Thyroid gland (tissue), 4 donors: ENCODE measurements at places on chromosomes 4 and X. TPM values are rescaled to one million over a fixed set of nuclear protein-coding genes. Genes with fewer than 3 reads are reported as not detected.

DNA sequence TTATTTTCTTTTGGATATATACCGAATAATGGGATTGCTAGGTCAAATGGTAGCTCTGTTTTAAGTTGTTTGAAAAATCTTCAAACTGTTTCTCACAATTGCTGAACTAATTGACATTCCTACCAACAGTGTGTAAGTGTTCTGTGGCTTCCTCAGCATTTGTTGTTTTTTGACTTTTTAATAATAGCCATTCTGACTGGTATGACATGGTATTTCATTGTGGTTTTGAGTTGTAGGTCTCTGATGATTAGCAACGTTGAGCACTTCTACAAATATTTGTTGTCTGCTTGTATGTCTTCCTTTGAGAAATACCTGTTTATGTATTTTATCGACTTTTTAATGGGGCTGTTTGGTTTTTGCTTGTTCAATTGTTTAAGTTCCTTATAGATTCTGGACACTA, 680.1 kb upstream of the GRIA3 start:
- DNase-seq, result no peak
- no peaks in the 10 kb centered on the region for H3K36me3 ChIP-seq
- no peak overlapping the region for H3K4me3 ChIP-seq
- no peaks in the 10 kb centered on the region for H3K4me1 ChIP-seq

The RPA4 gene
- total RNA-seq, result 2.0 TPM

The TMSB15C gene
- 0.67 TPM for total RNA-seq

The HAND2 gene
- total RNA-seq, result 2.0 TPM
